GM10248 (cell line): ENCODE measurements at places on chromosomes 6 and 20.
A peak's percentile ranks its signal among the peaks of the same experiment; 100 is the strongest.

- DNase-seq = no peak
Observed at GRCh38 chr6:131643855-131644460, 6.9 kb downstream of the ENPP3 start.

DNA sequence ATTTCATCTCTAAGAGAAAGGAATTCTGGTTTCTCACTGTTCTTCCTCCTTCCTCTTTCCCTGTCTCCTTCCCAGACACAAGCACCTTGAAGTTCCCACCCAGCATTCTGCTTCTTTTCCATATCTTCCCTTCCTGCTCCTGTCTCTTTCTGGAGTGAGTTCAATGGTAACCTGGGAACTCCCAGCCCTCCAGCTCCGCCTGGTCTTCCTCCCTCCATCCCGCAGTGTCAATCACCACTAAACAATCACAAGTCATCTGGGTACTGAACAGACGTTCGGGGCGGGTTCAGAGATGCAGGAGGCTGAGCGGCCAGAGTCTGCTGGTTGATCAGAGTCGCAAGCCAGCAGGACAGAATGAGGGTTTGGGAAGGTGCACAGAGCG, 7.7 kb downstream of the TTBK1 start:
- DNase-seq = no peak

DNA sequence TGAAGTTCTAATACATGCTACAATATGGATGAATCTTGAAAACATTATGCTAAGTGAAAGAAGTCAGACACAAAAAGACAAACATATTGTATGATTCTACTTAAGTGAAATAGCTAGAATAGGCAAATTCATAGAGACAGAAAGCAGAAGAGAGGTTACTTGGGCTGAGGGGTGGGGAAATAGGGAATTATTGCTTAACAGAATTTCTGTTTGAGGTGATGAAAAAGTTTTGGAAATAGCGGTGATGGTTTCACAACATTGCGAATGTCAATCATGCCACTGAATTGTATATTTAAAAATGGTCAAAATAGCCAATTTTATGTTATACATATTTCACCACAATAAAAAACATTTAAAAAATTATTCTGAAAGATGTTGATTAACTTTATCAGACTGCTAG, 6.1 kb downstream of the SLC26A8 start:
- no peak for DNase-seq

DNA sequence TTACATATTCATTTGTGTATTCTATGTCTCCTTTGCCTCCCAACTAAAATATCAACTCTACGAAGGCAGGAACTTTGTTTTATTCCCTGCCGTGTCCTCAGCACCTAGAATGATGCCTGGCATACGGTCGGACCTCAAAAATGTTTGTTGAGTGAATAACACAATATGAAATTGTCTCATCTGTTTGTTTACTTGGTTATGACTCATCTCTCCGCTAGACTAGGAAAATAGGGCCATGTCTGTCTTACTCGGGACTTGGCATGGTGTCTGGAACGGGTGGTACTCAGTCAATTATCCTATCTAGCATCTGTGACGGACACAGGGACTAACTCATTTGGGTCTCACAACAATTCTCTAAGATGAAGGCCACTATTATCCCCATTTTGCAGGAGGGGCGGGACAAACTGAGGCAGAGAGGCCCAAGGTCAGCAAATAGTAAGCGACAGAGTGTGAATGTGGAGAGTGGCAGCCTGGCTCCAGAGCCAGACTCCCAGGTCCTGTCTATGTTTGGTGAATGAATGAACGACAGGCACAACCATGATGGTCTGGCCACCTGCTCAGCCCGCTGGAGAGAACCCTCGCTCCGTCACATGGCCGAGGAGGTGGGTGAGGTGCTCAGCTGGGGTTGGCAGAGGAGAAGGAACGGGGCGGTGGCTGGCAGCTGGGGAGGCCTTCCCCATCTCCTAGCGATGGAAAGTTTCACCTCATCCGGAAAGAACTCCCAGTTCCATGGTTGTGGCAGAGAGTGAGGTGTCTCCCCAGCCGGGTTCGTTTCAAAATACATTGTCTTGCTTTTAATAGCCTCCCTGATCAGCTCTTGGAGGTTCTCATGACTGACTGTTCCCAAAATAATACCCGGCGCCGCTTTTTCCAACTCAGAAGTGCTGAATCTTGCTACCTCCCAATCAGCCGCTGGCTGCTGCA, 27.6 kb upstream of the NFATC2 start:
- DNase-seq = no peak

GRCh38 chr6:140586426-140587061, 1212.1 kb upstream of the CITED2 start:
- peak; percentile 8 for DNase-seq

- DNase-seq = no peak
Observed at GRCh38 chr6:85637579-85637978, 5.1 kb downstream of the SYNCRIP start.

DNA sequence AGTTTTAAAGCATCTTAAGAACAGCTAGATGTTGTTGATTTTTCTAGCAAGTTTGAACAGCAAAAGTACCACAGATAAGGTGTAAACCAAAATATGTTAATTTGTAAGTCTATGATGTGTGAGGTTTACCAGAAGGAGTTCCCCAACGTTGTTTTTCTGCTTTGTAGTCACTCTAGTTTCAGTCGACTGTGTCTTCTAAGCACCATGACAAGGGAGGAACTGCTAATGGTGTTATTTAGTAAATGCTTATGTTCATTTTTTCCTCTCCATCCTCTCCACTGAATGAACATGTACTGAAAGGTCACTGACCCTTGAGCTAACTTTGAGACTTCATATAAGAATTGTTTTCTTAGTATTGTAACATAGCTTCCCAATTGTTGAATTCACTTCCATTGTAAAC, 3.0 kb downstream of the ENPP3 start:
- DNase-seq = peak; percentile 15

GRCh38 chr6:38460186-38460585, 179.5 kb downstream of the BTBD9 start:
- no peak for DNase-seq

DNA sequence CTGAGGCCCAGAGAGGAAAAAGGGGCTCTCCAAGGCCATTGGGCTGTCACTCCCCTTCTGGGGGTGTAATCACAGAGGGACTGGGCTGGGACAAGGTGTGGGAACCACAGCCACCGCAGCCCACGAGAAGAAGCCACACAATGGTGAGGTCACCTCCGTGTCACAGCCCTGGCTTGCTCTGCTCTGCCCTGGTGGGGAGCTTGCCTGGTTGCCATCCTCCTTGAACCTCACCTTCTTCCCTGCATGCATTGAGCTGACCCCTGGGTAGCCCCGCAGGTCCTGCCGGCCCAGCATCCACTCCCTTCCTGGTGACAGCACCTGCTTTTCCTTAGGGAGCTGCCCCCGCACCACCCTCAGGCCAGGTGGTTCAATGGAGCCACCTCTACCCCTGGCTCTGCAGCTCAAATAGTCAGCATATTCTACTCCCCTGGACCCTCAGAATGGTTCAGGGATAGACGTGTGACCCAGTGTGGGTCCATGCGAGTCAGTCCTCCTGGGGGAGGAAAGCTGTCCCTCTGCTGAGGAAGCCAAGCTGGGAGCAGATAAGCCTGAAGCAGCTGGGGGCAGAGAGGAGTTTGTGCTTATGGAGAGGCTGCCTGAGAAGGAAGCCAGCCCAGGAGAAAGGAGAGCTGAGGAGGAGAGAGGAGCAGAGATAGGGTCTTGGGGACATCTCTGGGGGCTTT, 21.3 kb downstream of the RBM38 start:
- no peak for DNase-seq

DNA sequence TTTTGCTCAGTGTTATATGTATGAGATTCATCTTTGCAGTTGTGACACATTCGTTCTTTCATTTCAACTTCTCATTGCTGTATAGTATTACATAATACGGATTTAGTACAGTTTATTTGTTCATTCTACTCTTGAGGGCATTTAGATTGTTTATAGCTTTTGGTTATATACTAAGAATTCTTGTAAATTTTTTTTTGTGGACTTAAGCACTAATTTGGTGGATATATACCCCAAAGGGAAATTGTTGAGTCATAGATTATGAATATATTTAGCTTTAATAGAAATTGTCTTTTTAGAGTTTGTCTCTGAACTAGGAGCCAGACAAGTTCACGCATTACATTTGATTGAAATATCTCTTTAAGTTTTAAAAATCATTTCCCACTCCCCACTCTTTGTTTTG, 79.6 kb downstream of the DNAH8 start:
- no peak for DNase-seq

- DNase-seq = no peak
Observed at GRCh38 chr6:150145427-150145826, 2.6 kb downstream of the PPP1R14C start.

GRCh38 chr6:128112494-128112893, 211.6 kb upstream of the THEMIS start:
- DNase-seq = no peak

GRCh38 chr6:139701003-139701402, 326.6 kb upstream of the CITED2 start:
- DNase-seq = no peak

DNA sequence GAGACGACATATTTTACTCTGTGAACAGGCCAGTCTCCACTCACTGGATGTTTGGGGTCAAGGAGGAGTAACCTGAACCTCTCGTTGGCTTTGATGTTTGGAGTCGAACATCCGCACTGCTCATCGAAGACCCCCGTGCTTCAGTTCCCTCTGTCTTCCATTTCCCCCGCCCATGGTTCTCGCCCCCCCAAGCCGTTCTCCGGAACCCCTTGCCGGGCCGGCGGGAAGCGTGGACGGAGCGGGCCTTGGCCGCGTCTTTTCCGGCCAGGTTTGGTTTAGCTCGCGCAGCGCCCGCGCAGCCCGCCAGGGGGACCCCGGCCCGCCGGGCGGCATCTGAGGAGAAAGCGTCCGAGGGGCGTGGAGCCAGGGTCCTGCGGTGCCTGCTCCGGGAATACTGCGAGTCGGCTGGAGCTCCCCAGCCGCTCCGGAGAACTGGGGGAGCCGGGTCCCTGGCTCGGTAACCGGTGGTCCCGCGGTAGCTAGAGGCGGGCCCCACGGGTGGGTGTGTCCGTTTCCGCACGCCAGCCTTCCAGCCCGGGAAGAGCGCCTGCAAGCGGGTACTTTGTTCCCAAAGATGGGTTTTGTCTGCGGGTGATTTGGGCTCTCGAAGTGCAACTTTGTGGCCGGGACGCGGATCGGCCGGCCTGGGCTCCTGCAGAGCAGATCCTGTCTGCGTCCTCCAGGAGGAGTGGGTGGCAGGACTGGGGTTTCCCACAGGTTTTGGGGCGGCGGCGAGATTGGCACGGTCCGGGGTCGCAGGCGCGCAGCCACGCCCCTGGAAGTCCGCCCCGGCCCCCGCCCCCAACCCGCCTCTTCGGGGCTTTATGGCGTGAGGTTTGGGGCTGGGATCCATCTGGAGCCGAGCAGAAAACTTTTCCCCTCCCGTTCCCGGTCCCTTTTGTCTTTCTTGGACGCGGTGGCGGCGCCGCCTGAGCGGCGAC, at the start of gene TMEM200A:
Gene TMEM200A (plus strand): TSS at position 852 of the 941 bp plus-strand sequence. CDS start 74,406 bp downstream, outside the sequence.
- DNase-seq = peak; percentile 70

- no peak for DNase-seq
Observed at GRCh38 chr6:152206072-152206818, 398.8 kb downstream of the ESR1 start.

- no peak for DNase-seq
Observed at GRCh38 chr6:26312096-26312463, 52.9 kb upstream of the BTN3A2 start.

- DNase-seq = peak; percentile 37
Observed at GRCh38 chr20:5000263-5001173, 792 bp downstream of the SLC23A2 start.

DNA sequence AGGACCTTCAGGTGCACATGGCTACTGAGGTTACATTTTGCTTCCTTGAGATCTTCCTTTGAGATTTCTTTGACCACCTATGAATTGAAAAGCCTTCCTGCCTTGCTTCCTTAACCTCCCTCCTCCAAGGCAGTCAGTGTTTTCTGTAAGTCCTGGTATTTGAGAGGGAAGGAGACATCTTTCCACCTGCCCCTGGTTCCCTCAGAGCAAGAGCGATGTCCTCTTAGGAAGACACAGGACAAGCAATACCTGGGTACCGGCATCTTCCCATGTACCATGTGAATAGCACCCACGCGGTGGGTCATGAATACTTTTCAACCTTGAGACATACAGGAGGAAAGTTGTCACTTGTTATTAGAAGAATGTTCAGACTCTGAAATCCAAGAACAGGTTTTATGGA, 37.1 kb downstream of the GINS1 start:
- no peak for DNase-seq

- DNase-seq = no peak
Observed at GRCh38 chr6:108742041-108742440, 106.2 kb upstream of the ARMC2 start.

DNA sequence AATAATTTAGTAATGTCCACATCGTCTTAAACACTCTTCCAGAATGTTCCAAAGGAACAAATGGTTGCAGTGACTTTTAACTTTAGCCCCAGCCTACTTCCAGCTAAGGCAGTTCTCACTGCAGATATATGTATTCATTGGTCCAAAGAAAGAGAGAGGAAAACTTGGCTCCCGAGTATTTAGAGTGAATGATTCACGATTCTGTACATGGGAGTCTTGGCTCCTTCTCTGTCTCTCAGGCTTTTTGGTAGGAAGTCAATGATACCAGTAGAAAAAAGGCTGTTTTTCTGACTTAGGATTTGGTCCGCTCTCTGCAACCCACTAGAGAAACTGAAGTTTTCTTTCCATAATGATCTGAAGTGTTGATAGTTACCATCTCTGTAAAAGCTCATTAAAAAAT, 38.6 kb downstream of the E2F3 start:
- no peak for DNase-seq

DNA sequence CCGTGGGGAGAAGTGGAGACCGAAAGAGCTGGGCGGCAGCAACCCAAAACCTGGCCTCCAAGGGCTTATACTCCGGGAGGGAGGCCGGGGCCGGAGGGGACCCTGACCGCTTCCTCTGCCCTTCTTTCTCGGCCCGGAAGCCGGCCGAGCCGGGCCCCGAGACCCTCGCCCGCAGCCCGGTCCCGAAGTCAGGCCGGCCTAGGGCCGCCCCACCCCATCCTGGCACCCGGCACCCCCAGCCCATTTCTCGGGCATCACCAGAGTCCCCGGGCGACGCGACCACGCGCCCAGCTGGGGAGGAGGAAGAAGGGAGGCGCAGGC, 572 bp upstream of the ZDHHC14 start:
- DNase-seq = peak; percentile 40
